ENCODE measurements at places on chromosomes 13 and 19. TPM values are rescaled to one million over a fixed set of nuclear protein-coding genes. Genes with fewer than 3 reads are reported as not detected.

DNA sequence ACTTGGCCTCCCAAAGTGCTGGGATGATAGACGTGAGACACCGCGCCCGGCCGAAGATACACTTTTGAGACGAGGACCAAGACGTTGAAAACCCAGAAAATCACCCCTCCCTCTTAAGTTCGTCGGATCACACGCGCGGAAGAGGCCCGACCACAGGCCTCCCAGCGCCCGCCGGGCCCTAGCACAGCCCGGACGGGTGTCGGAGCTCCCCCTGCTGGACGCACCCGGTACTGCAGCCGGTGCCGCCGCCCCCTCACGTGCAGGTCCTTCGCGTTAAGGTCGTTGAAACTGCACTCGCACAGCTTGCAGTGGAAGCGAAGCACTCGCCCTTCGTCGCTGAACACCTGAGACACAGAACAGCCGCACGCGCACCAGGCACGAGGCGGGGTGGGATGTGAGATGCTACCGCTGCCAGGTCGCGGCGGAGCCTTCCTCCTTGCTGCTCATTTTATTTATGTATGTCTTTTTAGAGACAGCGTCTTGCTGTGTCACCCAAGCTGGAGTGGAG lies 35.7 kb upstream of the MATK start:
- DNase-seq, result no peak

- peak; percentile 68 for DNase-seq
Measured at GRCh38 chr13:28719227-28720055, 671 bp upstream of the SLC46A3 start.

DNA sequence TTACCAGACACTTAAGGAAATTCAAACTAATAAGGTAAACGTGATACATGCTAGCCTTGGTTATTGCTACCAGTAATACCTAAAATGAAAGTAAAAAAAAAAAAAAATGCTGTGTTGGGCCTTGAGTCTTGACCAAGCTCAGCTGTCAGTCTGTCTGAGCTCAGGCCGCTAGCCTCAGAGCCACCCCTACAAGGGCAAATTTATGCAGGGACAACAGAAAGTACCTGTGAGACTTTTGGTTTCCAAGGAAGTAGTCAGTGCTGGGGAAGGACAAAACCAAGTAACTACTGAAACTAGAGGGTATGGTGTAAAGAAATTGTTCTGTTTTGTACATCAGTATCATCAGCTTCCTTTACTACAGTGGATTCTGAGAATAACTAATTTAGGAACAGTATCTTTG lies 134.3 kb upstream of the SLITRK5 start:
- DNase-seq, result no peak

OVOL3 gene
- not detected for total RNA-seq

LHFPL6 gene
- total RNA-seq, result 29.5 TPM

ERVV-1 gene
- total RNA-seq, result not detected

VSTM1 gene
- total RNA-seq, result not detected

Data from astrocyte (in vitro differentiated cells and primary cell).